GM18507 (cell line): ENCODE measurements at places on chromosomes 5 and 9.

GRCh38 chr5:34771076-34771475 lies 67.9 kb upstream of the TTC23L start:
- no peak for DNase-seq

DNA sequence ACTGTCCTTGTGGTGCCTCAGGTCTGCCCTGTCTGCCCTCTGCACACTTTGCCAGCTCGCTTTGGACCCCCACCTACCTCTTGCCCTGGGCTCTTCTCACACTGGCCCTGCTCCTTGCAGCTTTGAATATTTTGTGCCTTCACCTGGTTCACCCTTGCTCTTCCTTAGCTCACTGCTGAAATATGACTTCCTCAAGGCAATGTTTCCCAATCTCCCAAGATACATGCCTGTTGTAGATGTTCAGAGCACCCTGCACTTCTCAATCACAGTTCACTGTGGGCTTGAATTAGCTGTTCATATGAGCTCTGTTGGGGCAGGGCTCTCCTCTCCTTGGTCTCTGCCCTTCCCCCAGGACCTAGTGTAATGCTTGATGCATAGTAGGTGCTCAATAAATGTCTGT lies 8.0 kb downstream of the AFAP1L1 start:
- no peak for DNase-seq

- no peak for DNase-seq
These were observed 104.9 kb upstream of the ANKH start for GRCh38 chr5:14976486-14976885.

- no peak for DNase-seq
These were observed 40.7 kb downstream of the VCAN start for GRCh38 chr5:83512061-83512745.

DNA sequence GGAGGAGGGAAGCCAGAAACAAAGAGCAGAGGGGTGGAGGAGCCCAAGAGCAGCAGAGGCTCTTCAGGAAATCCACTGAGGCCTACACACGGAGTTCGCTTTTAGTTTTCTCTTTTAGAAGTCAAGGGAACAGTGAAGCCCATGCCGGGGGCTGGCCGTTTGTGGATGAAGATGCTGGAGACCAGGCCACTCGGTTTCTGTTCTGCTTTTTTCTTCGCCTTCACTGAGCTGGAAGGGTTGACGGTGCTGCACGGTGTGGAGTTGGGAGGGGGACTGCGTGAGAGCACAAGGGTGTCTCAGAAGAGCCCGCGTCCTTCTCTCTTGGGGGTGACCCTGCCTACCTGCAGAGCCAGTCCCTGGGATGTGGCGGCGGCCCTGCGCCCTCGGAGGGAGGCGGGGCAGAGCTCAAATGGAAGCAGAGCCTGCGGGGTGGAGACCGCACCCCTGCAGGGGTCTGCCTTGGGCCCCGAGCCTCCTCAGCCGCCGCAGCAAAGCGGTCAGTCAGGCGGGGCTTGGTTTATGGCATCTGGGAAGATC lies 68.5 kb upstream of the CACNA1B start:
- peak; percentile 28 for DNase-seq

- DNase-seq, result no peak
These were observed 13.0 kb downstream of the CDKN2AIPNL start for GRCh38 chr5:134398609-134399155.

- DNase-seq, result no peak
These were observed 242.6 kb upstream of the MVB12B start for GRCh38 chr9:126084008-126084407.

DNA sequence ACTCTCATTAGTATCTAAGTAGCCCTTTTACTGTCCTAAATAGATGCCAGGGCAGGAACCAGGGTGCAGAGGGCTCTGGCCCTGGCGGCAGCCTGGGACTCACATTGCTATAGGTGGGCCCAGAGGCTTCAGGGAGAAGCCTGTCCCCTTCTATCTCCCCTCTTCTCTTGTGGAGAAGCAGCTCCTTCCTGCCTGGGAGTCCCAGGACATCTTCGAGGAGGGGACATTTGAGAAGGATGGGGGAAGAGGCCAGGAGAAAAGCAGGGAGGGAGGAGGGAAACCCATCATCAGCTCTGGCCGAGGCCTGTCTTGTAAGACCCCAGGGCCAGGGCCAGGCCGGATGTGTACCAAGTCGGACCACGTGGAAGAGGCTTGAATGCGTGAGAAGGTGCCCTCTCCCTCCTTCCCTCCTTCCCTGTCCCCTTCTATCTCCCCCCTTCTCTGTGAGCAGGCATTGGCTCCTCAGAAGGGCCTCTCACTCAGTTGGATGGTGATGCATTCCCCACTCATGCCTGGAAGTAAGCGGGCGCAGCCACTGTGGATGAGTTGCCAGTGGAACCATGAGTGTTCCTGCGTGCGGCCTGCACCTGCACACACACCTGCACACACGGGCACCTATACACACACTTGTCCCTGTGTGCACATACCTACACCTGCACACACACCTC lies 20.7 kb upstream of the LPCAT1 start:
- DNase-seq, result no peak

DNA sequence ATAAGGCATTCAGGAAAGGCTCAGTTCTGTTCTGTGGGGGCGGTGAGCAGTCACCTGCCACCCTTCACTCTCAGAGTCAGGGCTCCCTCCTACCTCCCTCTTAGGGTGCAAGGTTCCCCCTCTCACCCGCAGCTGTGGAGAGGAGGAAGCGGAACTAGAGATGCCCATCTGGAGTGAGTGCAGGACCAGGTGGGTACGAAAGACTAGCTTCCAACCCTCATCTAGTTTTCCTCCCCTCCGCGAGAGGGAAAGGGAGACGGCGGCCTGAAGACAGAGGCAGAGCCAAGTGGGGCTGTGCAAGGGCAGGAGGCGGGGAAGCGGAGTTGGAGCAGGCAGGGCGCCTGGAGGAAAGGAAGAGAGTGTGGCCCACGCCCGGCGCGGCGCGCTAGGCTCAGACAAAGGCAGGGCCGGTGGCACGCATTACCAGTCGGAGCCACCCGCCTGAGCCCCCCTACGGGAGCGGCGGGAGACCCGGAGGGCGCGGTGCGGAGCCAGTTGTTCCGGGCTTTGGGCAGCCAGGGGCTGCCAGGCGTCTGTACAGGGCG lies 7.3 kb downstream of the PRR7 start:
- DNase-seq, result no peak

- DNase-seq, result no peak
These were observed 1.6 kb downstream of the SRFBP1 start for GRCh38 chr5:121963392-121963791.

GRCh38 chr9:32742296-32742695 lies 41.0 kb upstream of the TMEM215 start:
- DNase-seq, result no peak

GRCh38 chr5:7779019-7780005 lies 71.6 kb downstream of the CFAP90 start:
- no peak for DNase-seq

DNA sequence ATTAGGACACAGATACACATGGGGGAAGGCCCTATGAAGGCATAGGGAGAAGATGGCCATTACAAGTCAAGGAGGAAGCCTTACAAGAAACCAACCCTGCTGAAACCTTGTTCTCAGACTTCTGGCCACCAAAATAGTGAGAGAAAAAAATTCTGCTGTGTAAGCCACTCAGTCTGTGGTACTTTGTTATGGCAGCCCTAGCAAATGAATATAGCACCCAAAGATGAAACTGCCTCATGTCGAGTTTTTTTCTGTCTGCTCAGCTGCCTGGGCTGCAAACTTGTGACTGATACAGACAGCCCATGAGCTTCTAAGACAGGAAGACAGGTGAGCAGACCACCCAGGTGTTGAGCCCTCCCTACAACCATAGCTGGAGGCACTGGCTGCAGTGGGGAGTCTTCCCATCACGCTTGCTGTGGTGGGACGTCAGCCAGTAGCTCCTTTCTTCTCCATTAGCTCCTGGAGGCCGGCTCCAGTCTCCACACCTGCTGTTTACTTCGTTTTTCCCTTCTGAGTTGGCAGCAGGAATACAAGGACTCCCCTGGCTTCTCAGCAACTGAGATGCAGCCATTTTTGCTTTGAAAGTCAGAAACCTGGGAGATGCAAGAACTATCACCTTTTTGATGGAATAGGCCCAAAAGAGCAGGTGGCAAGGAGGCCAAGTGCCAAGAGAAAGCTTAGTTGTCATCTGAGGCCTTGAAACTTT lies 164.9 kb downstream of the SEMA6A start:
- DNase-seq, result no peak

DNA sequence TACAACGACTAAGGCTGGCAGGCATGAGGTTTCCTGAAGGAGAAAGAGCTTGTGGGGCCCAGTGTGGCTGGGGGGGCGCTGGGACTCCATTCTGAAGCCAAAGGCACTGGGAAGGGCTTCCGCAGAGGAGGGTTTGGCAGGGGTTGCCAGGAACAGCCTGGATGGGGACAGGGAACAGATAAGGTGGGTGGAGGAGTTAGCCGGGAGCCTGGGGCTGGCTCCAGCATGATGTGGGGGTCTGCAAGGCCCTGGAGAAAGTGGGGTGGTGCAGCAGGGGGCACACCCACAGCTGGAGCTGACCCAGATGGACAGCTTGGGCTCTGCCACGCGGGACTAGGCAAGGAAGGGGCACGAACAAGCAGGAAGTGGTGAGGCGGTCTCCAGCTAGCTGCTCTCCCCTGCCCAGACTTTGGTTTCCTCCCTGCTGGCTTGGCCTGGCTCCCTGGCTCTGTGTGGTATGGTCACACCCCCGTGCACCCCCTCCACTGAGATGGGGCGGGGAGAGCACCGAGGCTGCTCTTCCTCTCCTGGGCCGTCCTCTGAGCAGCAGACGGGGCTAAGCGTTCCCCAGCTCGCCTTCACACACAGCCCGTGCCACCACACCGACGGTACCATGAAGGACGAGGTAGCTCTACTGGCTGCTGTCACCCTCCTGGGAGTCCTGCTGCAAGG lies at the start of gene LTC4S:
Gene LTC4S (plus strand): TSS at position 519 of the 672 bp plus-strand sequence. CDS start 95 bp downstream, at position 614.
- DNase-seq, result no peak

DNA sequence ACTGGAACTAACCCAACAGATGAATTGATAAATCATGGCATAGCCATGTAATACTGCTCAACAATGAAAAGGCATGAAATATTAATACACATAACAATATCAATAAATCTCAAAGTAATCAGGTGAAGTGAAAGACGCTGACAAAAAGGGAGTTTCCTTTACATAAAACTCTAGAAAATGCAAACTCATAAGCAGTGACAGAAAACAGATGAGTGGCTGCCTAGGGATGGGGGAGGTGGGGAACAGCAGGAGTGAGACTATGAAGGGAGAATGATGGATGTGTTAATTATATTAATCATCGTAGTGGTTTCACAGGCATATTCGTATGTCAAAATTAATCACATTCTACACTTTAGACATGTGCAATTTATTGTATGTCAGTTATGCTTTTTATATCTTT lies 59.8 kb upstream of the SHC3 start:
- DNase-seq, result no peak

GRCh38 chr5:165004175-165004574 lies 1498.8 kb downstream of the MAT2B start:
- no peak for DNase-seq

DNA sequence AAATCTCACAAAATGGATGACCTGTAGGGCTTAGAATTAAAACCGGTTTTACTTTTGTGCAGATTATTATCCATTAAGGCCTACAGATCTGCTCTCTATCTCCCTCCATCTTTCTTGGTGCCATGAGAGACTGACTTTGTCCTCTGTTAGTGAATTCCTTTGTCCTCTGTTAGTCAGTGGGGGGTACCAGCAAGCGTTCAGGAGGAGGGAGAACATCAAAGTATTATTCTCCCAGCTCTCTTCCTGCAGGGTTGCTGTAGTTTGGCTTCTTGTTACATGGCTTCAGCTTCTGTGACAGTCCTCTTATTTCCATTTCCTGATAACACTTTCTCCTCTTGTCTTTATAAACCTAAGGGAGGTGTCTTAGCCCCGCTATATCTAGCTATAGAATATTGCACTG lies 850.5 kb upstream of the SEMA6A start:
- DNase-seq, result no peak

DNA sequence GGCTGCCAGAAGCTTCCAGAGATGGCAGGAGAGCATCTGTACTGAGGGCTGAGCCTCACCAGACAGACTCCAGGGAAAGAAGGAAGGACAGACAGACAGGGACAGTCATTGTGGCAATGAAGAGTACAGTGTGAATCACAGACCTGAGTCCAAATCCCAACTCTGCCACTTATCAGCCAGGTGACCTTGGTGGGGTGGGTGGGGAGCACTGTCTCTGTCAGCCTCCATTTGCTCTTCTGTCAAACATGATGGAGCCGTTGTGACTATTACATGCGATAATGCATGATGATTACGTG lies 85.9 kb upstream of the FSTL4 start:
- DNase-seq, result no peak

- DNase-seq, result peak; percentile 60
These were observed at the start of gene MYO10 for GRCh38 chr5:16936150-16936988. MYO10 (minus strand) TSS chr5:16936288; CDS start chr5:16935808, 480 bp downstream.

- no peak for DNase-seq
These were observed 110.9 kb downstream of the KCNIP1 start for GRCh38 chr5:170614720-170615119.
